AG08396 (cell line): ENCODE measurements at places on chromosomes 5 and 9.

- no peak for DNase-seq
These were observed 95.7 kb downstream of the AGTPBP1 start for GRCh38 chr9:85645909-85646627.

- DNase-seq: no peak
These were observed 72.5 kb upstream of the PCA3 start for GRCh38 chr9:76691517-76692313.

DNA sequence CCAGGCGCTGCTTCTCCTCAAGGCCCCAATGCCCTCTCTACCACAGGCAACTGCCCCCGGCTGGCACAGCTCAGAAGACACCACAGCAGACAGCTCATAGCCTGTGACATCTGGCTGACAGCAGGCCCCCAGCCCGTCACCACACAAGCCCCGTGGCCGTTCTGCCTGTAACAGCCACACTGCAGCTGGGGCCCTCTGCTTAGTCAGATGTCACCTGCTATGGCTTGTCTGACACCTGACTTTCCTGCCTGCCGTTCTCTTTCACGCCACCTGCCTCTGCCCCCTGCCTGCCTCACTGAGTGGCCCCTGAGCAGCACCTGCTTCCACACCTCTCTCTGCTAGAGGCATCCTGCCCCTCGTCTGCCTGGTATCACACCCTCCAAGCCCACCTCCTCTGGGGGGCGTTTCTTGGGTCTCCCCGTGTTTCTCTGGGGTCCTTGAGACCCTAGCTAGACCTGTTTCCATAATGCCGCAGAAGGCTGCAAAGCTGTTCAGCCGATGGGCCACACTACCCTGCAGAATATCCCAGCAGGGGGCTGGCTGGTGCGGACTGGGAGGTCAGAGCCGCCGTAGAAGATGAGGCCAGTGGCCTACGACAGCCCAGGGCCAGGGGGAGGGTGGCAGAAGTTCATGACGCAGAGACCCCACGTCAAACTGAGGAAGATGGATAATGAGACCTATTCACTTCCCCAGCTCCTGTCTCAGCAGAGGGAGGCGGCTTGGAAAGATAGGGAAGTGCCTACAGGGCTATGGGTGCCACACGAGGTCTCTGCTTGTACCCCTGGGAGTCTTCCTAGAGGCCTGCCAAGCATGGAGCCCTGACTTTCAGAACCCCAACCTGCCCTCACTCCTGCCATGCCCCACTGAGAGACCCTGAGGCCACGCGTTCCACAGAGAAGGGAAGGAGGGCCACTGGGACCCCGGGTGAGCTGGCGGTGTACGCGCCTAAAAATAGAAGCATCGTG lies 95.1 kb downstream of the ZNF354C start:
- DNase-seq: no peak

DNA sequence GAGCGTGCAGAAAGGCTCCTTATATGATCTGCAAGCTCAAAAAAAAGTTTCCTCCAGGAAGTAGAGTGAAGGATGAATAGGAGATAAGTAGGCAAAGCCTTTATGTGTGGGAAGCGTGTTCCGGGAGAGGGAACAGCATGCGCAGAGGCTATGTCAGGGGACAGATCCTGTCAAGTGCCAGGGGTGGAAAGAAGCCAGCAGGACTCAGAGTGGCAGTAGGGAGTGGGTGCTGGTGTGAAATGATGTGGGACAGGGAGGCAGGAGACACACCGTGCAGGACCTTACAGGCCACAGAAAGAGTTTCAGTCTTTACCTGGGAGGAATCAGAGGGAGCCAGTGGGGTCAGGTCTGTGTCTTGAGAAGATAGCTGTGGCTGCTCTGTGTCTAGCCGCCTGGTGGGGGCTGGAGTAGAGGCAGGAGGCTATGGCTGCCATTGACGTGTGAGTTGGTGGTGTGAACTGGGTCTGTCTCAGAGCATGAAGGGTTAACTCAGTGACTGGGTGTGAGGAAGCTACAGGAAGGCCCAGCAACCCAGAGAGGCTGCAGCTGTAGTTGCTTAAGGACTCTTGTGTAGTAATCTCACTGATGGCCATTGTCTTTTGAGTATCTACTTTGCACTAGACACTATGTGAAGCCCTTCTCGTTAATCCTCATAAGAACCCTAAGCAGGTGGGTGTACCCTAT lies 71.3 kb downstream of the PPARGC1B start:
- no peak for DNase-seq

DNA sequence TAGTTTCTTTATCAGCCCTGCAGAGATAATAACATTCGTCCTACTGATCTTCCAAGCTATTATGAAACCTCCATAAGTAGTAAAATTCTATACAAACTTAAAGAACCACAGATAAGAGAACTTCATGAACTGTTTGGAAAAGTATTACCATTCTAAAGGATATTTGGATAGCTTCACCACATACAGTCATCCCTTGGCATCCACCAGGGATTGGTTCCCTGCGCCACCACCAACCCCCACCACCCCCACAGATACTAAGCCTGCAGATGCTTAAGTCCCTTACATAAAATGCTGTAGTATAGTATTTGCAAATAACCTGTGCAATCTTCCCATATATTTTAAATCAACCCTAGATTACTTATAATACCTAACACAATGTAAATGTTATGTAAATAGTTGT lies 61.4 kb upstream of the SHISAL2B start:
- DNase-seq: no peak

DNA sequence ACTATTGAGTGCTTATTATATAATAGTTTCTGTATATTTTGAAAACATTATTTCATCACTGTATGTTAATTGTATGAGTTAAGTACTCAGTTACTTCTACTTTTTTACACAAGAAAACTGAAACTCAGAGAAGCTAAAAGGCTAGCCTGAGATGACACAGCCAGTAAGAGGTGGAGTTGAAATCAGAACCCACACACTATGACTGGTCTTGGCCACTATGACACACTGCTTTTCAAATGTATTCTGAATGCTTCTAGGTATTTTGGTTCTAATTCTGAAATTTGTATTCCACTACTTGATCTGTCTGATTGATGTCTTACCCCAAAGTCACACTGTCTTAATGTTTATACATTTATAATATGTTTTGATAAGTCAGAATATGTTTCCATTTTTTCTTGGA lies 181.8 kb downstream of the ZDHHC21 start:
- DNase-seq: no peak

DNA sequence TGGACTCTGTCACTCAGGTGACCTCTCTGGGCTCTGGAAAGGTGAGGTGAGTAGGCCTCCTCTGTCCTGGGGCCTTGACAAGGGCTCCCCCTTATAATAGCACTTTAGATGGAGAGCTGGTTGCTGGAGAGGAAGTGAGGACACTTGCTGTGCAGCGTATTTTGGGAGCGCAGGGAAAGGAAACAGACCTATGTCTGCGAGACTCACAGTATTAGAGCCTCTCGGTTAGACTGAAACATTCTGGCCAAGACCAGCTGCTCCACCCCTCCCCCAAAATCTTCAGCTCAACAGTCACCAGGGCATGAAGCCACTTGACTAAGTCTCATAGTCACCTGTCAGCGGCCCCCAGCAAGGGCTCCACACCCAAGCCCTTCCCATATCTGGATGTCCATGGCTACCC lies 213.6 kb downstream of the AGTPBP1 start:
- DNase-seq: no peak

- DNase-seq: no peak
These were observed 108.9 kb downstream of the WNK2 start for GRCh38 chr9:93292664-93293328.

GRCh38 chr9:121830441-121831140 lies 179.2 kb downstream of the DAB2IP start:
- no peak for DNase-seq

- DNase-seq: no peak
These were observed 100.2 kb downstream of the INSYN2B start for GRCh38 chr5:169880012-169880663.

DNA sequence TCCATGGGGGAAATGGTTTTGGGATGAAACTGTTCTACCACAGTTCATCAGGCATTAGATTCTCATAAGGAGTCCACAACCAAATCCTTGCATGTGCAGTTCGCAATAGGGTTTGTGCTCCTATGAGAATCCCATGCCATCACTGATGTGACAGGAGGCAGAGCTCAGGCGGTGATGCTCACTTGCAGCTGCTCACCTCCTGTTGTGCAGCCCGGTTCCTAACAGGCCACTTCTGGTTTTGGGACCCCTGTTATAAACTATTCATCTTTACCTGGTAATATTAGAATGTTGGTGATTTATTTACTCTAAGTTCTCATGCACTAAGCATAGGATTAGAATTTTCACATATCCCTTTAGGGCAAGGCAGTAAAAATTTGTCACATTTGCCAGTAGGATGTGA lies 122.3 kb downstream of the CDC42SE2 start:
- no peak for DNase-seq

DNA sequence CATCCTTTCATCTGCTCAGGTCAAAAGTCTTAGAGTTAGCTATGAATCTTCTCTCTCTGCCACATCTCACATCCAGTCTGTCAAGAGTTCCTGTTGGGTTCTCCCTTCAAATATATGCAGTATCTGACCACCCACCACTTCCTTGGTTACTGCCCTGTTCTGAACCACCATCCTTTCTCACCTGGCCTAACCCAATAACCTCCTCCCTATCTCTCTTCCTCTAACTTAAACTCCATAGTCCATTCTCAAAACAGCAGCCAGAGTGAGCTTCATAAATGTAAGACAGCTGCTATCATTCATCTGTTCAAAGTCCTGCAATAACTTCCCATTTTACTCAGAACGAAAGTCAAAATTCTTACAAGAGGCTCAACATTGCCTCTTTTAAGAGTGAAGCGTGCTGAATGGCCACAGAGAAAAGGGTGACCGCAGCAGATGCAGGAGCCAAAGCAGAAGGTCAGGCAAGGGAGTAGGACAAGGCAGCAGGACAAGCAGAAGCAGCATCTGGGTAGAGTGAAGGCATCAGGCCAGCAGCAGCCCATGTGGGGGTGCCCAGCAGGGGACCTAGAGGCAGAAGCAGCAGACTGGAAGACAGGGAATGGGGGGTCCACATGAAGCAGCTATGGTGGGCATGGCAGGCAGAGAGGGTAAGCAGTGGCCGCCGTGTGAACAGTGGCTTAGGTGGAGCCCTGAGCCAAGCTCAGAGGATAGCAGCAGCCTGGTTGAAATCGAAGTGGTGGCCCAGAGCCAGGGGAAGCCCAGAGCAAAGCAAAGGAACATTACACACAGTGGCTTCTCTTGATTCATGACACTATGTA lies 39.3 kb upstream of the CDC42SE2 start:
- DNase-seq: no peak

GRCh38 chr5:154860123-154860522 lies 1.7 kb downstream of the CNOT8 start:
- no peak for DNase-seq

- DNase-seq: no peak
These were observed 41.9 kb downstream of the CFAP90 start for GRCh38 chr5:7808998-7809397.

GRCh38 chr5:8845296-8845695 lies 700.6 kb downstream of the SEMA5A start:
- DNase-seq: peak; percentile 64

GRCh38 chr9:81754245-81754644 lies 64.9 kb upstream of the TLE1 start:
- no peak for DNase-seq

DNA sequence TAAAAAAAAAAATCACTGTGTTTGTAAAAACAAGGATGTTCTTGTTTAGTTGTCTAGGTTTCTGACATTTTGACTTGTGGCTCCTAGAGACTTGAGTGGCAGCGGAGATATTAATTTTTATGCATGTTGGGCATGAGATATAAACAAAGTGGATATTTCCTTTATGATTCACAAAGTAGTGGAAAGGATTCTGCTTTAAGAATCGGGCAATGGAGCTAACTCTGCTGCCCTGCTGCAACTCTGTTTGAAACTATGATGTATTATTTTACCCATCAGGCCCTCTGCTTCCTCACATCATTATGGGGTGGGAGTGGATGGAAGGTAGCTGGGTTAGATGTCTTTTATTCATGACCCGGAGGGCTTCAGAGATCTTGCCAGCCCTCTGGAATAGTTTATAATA lies 94.1 kb upstream of the CD180 start:
- DNase-seq: no peak

GRCh38 chr5:95733107-95733665 lies 2.0 kb downstream of the RHOBTB3 start:
- no peak for DNase-seq

GRCh38 chr9:135037521-135038250 lies 49.8 kb upstream of the OLFM1 start:
- no peak for DNase-seq

DNA sequence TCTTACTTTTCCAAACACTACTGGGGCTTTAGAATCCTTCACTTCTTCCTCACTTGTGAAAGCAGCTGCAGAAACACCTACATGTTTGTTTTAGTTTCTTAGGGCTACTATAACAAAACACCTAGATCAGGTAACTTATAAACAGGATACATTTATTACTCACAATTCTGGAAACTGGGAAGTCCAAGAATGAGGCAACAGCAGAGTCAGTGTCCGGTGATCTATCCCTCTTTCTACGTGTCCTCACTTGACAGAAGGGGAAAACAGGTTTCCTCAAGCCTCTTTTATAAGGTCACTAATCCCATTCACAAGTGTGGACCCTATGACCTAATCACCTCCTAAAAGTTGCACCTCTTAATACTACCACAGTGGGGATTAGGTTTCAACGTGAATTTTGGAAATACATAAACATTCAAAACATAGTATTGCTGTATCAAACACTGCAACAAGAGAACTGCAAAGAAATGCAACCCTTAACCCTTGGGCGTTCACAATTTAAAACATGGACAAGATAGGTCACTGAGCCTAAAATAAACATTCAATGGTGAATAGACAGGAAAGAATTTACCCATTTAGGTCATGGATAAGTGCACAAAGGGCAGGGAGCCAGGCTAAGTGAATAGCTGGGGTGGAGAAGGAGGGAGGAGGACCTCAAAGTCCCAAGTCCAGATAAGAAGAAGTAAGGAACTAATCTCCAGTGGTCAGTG lies 104.3 kb downstream of the PIK3R1 start:
- no peak for DNase-seq

- no peak for DNase-seq
These were observed 28.0 kb downstream of the TNIP1 start for GRCh38 chr5:151052836-151053235.

- peak; percentile 60 for DNase-seq
These were observed at the start of gene SUSD3 for GRCh38 chr9:93058355-93059010. Gene SUSD3 (plus strand): TSS chr9:93058701. CDS start chr9:93058743, 42 bp downstream.

- no peak for DNase-seq
These were observed 638 bp downstream of the DIRAS2 start for GRCh38 chr9:90641884-90642487.

GRCh38 chr5:144236499-144236898 lies 65.8 kb downstream of the KCTD16 start:
- DNase-seq: no peak
